ENCODE measurements at places on chromosomes 7 and 10.

- no peak for DNase-seq
Observed at GRCh38 chr7:96238474-96238873, 83.4 kb downstream of the SLC25A13 start.

GRCh38 chr10:102519246-102519825 lies 15.6 kb downstream of the SUFU start:
- no peak for DNase-seq

DNA sequence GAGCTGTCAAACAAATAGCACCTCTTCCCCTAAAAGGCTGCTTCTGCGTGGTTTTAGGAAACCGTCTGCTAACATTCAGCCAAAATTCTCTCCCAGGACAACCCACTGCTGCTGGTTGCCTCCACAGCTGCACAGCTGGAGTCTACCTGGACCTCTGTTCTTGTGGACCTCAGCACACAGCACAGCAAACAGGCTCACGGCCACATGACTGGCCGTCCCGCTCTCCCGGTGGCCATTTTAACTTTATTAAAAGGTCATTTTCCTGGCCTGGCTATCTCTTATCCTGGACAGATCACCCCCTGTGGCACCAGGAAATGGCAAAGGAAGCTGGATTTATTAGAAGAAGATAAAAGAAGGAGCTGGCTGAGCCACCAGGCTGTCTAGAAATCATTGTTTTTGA lies 27.6 kb downstream of the SORBS1 start:
- DNase-seq, result no peak

GRCh38 chr10:44334621-44335184 lies 50.2 kb downstream of the CXCL12 start:
- DNase-seq, result no peak

DNA sequence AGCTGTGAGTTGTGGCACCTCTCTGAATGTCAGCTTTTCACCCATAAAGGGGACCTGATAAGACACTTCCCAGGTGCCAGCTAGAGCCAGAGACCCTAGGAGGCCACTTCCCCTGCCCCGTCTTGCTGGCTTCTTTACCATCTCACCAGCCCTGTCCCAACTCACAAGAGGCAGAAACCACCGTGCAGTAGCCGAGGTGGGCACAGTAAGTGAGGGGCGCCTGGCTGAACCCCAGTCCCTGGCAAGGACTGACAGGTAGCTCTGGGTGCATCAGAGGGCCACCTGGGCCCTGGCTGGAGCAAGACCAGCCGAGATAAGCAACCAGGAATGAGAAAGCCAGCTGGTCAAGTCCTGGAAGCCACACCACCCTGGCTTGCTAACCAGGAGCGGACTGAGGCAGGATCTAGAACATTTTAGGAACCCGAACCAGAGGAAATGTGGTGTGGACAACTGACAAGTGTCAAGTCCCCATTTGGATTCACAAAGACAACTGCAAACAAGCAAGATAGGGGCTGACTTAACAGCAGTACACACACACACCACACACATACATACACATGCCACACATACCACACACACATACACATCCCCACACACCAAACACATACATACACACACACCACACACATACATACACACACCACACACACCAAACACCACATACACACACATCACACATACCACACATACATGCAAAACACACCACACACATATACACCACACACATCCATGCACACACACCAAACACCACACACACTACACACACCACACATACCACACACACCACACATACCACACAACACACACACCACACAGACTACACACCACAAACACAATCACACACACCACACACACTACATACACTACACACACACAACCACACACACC lies 20.8 kb downstream of the OGDHL start:
- peak; percentile 8 for DNase-seq

GRCh38 chr7:45955286-45955685 lies 34.2 kb upstream of the IGFBP3 start:
- no peak for DNase-seq

- DNase-seq, result no peak
Observed at GRCh38 chr10:33913194-33913593, 578.7 kb upstream of the NRP1 start.

DNA sequence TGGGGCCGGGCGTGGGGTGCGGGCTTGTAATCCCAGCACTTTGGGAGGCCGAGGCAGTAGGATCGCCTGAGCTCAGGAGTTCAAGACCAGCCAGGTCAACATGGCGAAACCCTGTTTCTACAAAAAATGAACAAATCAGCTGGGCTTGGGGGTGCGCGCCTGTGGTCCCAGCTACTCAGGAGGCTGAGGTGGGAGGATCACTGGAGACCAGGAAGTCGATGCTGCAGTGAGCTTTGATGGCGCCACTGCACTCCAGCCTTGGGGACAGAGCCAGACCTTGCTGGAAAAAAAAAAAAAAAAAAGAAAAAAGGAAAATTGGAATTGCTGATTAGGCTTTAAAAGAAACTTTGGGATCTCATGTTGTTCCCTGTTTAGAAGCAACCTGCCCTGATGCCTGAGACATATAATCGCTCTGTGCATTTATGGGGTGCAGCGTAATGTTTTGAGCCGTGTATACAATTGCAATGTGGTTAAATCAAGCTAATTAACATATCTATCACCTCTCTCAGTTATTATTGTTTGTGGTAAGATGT lies 851 bp downstream of the AKR1E2 start:
- DNase-seq, result no peak

GRCh38 chr7:7946486-7946885 lies 22.1 kb upstream of the GLCCI1 start:
- no peak for DNase-seq
